Astrocyte of the spinal cord (primary cell): ENCODE measurements at places on chromosomes 5 and 9.
A peak's percentile ranks its signal among the peaks of the same experiment; 100 is the strongest.

DNA sequence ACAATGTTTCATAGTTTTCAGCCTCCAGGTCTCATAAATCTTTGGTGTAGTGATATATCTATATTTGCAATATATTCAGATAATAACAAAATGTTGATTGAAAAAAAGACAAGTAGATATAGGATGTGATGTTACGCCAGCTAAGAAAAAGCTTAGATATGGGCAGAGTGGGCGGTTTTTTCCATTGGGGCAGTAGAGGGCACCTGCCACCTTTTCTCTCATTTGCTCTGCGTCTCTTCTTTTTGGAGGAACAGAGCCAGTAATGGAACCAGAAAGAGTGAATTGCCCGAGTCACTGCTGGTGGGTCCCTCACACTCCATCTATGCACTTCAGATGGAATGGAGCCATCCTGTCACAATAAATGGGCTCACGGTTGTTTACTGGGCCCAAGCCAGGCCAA is 62.1 kb upstream of the FANCC start:
- DNase-seq: no peak

DNA sequence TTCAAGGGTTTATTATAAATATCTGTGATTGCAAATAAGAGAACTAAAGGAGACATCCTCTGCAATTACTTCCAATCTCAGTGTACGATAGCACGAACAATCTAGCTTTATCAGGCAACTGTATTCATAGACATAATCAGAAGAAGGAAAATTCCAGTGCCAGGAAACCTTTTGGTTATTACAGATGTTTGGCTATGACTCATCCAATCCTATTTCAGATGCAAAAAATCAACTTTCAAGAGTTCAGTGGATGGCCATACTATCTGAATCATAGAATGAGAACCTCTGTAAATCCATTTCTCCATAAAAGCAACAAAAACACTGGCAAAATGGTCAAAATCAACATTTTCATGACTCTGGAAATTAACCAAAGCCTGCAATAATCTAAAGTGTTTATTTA is 37.9 kb downstream of the GAS1 start:
- DNase-seq: peak; percentile 52

- DNase-seq: no peak
Observed at GRCh38 chr9:95830768-95831167, 44.7 kb upstream of the ERCC6L2 start.

- no peak for DNase-seq
Observed at GRCh38 chr9:105273731-105274130, 29.3 kb downstream of the SLC44A1 start.

- DNase-seq: no peak
Observed at GRCh38 chr9:33714989-33715388, 80.4 kb upstream of the PRSS3 start.

DNA sequence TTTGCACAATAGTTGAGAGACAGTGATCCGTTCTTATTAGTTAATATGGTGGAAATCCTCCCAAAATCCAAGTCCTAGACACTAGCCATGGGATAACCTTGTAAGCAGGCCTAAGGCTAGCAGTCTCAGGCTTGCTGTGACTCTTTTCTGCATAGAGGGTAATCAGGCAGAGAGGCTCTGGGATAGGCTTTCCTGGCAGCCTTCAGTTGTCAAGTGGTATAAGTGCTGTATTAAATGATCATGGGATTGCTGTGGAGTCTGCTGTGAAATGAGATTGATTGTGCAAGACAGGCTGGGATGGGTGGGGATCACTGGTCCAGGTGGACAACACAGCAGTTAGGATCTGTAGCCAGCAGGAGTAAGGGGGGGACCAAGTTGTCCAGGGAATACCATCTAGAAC is 416.4 kb downstream of the TLE4 start:
- no peak for DNase-seq

- DNase-seq: no peak
Observed at GRCh38 chr9:26313108-26313507, 579.5 kb downstream of the CAAP1 start.

GRCh38 chr9:71726723-71727122 is 41.6 kb downstream of the CEMIP2 start:
- no peak for DNase-seq

DNA sequence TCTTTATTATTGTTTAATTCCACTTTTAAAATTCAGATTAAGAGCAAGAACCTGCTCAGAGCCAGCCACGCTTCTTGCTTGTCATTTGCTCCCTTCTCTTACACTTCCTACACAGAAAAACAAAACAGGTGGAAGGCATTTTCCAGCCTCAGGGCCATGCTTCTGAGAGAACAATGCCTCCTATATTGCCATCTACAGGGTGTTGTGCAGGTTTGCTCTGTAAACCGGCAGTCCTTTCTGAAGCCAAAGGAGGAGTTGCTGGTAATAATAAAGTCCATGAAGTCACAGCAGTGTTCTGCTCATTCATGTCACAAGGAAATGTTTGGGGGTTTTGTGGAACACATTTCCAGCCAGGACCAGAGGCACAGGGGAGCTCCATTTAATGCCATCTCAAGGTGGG is 16.1 kb upstream of the PRLR start:
- DNase-seq: no peak

GRCh38 chr5:149406203-149406978 is 27.3 kb upstream of the IL17B start:
- peak; percentile 92 for DNase-seq

DNA sequence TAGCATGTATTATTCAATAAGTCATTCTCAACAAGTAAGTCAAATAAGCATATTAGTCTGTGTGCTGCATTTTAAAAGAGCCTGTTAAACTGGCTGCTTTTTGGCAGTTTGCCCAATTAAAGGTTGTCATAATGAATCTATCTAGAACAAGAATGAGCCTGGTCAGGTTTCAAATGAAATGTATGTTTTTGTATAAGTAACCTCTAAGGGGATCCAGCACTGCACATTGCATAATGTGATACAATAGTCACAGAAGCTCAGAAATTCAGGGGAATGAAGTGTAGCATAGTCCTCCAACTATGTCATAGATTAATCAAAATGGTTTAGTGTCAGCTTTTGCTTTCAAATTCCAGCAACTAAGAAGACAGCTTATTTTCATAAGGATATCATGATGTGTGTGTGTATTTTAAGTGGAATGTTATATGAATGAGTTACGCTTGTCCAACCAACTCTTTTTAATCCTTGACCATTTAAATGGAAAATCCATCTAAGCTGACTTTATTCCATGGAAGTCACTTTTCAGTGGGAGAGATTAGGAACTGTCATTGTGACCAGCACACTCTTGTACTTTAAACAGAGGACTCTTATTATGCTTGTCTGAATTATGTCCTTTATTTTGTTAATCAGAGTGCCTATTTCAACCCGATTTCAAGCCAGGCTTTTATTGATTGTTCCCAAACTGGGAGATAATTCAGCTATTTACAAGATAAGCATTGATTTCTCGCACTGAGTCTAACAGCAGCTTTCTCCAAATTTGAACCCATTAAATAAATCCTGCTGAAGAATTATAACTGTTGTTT is 283.9 kb upstream of the ADAMTSL1 start:
- DNase-seq: no peak

DNA sequence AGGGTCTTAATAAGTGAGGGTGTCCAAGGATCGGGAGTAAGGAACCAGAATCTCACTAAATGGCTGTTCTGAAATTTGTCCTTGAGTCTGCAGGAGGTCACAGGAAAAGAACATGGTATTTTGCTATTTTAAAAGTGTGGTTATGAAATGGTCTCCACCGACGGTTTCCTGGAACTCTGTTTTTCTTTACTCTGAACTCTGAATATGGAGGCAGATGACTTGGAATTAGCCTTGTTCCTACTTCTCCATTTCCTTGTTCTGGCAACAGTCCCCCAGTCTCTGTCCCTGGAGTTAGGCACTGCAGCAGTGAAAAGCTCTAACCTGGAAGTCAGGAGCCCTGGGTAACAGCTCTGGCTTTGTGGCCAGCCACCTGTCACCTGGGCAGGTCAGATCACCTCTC is 46.6 kb upstream of the C5orf58 start:
- no peak for DNase-seq

- DNase-seq: no peak
Observed at GRCh38 chr5:81638471-81638870, 112.4 kb downstream of the SSBP2 start.

DNA sequence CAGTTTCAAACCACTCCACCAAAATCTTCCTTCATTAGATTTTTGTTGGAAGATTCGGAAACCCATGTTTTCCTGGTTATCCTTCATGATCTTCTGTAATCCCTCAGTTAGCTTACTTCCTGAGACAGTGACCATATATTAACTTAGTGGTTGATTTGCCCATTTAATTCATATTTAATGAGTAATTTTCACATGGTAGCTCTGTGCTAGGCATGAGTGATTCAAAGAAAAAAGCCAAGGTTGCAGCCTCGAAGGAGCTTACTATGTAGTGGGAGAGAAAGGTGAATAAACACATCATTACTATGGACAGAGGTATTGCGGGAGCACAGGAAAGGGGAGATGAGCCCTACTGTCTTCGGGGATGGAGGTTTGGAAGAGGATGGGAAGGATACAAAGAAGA is 158.5 kb downstream of the TLE1 start:
- DNase-seq: no peak

- no peak for DNase-seq
Observed at GRCh38 chr5:79853028-79853427, 138.0 kb downstream of the MTX3 start.

DNA sequence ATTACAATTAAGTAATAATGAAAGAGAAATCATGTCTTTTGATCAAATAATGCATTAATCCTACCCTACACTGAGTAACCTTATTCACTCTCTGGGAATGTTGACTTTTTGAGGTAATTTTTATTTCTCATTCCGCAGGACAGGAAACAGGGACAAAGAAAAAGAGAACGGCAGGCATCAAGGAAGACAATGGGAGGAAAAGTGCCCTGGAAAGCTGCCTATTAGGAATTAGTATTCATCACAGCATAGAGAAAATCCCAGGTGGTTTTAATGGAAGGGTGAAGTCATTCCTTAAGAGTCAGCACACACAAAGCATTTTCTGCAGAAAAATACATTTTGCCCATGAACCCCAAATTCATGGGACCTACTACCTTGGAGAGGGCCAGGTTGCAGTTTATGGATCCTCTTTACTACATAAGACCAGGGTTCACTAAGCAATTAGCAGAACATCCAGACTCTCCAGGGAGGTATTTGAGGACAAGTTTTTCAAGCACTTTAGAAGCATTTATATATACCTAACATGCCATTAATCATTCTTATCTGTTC is 9.4 kb downstream of the FSTL4 start:
- DNase-seq: no peak

- DNase-seq: peak; percentile 21
Observed at GRCh38 chr9:80843028-80843427, 846.3 kb downstream of the TLE1 start.

GRCh38 chr5:168334695-168335094 is 43.2 kb downstream of the WWC1 start:
- DNase-seq: peak; percentile 73

DNA sequence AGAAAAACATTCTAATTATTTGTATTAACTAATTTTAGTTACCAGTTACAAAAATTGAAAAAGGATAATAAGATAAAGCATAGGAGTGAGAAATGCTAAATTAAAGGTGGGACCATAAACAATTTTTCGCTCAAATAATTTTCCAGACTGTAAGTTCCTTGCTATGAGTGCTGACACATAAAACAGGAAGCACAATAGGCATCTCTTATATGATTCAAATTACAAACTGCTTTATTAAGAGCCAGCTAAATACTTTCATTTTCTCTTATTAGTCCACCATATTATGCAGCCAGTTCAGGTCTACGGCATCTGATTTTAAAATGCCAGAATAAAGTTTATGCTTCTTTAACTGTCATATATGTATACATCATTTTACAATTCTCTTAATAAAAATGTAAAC is 4.4 kb downstream of the RC3H2 start:
- peak; percentile 33 for DNase-seq

DNA sequence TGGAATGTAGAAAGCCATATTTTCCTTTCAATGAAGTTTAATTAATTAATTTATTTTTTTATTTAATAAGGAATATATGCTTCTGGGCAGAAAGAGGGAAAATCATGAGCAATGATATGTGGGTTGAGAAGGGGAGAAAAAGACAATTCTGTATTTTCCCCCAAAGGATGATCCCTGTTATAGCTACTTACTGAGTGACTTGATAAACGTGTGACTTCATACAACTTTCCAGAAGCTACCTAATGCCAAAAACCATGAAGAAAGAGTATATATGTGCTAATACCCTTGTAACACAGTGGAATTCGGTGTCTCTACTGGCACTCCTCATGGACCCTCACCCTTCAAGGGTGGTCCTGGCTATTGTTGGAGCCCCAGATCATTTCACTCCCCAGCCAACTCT is 335.0 kb upstream of the KLF4 start:
- no peak for DNase-seq

DNA sequence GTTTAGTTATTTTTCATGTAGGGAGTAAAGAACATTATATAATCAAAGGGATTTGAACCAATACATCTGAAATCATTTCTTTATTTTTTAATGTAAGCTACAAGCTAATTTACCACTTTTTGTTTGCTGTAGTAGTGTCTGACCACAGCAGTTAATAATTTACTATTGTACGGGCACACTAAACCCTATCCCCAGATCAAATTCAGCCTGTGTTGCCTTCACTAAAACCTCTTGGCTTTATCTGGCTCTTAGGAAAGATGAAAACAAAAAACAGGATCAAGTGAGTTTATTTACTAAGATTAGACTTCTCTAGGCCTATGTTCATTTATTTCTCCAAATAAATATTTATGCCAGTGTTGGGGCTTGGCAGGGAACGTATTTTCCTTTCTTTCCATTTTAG is 384.1 kb downstream of the EBF1 start:
- no peak for DNase-seq

GRCh38 chr9:14433351-14434157 is 119.6 kb upstream of the NFIB start:
- peak; percentile 73 for DNase-seq

DNA sequence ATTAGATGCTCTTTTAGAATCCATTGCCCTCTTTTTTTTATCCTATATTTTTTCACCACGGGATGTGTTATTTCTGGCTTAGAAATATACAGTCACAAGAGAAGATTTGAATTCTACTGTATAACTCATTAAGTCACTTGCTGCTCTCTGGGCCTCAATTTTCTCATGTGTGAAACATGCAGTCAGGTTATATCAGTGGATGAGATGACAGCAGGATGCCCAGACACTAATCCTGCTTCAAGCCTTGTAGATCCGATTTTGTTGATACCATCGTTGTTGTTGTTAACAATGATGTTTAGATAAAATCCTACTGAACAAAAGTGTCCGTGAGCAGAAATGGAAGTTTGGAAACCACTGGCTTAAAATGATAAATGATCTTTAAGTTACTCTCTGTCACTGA is 421.9 kb upstream of the DMAC1 start:
- DNase-seq: no peak
